ENCODE measurements at places on chromosomes 5 and 9.

DNA sequence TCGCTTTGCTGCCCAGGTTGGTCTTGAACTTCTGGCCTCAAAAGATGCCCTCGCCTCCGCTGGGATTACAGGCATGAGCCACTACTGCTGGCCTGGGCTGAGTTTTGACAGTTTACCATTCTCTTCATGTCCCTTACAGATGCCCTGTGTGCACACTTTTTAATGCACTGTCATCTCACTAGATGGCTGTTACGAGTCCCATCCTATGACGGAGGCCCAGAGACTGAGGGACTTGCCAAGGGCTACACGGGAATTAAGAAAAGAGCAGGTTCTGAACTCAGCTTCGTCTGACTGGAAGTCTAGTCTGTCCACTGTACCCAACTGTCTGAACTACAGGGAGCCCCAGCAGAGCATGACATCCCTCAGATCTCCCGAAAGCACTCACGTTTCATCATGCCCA, 63.9 kb downstream of the ARHGEF37 start:
- DNase-seq: no peak

DNA sequence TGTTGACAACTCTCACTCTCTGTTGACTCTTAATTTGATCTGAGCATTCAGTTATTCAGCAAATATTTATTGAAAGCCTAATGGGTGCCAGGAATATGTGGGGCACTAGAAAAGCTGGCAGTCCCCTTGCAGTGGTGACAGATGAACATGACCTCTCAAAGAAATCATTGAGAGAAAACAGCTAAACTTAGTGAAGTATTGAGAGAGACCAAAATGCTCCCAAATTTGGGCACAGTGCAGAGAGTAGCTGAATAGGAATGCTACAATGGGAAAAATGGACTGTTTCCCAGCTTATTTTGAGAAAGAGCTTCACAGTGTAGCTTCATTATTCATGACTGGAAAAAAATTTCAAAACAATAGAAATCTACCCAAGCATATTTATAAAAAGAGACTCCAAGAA, 257.9 kb downstream of the SGCD start:
- DNase-seq: no peak

GRCh38 chr9:112861638-112862555, 28.8 kb downstream of the SLC46A2 start:
- DNase-seq: no peak

DNA sequence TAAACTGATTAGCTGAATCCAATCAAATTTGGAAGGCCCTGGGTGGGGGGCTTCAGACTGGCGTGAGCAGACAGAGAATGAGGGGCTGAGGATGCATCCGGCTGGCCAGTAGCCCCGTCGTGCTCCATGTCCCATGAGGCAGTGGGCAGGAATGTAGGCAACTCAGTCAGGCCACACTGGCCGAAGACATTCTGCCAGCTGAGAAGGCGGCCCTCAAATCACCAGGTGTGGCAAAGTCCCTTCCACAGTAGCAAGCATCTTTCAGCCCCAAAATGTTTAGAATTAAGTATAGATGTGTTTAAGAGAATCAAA, 25.7 kb upstream of the LAMC3 start:
- DNase-seq: no peak

DNA sequence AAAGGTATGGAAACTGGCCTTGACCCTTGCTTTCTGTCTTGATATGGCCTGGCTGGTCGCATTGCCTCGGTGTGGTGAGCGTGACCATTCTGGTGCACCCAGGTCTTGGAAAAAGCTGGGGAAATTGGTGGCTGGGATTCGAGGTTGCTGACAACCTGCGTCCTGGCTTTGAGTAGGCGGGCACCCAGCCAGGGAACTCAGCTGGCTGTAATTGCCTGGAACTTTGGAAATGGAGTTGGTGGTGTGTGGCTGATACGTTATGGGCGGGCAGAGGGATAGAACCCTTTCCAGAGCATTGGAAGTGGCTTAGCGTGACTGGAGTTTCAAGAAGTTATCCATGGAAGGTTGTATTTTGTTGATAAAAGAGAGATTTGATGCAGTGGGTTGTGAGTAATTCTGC, 35.2 kb downstream of the KCNMB1 start:
- no peak for DNase-seq

- no peak for DNase-seq
These were observed 491 bp downstream of the OR1N1 start for GRCh38 chr9:122526602-122527001.

GRCh38 chr5:24749701-24750100, 104.9 kb upstream of the CDH10 start:
- no peak for DNase-seq

DNA sequence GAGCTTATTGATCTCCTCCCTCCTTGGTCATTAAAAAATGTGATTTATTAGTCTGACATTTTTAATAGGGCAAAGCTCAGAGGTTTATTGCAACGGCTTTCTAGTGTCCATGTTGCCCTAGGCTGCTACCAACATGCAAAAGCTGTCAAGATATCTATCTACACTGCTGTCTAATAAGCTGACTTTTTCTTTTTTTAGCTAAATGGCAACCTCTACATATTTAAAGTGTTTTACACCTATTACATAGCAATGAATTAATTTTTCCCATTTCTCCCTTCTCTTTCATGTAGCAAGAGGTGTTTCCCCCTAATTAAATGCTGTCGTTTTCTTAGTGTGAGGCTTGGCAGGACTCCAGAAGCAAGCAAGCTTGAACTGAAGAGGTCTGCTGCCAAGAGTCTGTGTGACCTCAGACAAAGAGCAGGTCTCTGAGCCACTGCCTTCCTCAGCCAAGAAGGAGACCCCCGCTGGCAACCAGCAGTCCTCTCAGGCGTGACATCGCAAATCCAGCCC, 79.4 kb downstream of the GAS1 start:
- DNase-seq: no peak

Data from stimulated activated CD8-positive, alpha-beta memory T cell treated with anti-CD3 and anti-CD28 coated beads, Interleukin-4, amount 100 ng/mL, for 1 hour (primary cell).